Amniotic stem cell (primary cell): ENCODE measurements at places on chromosomes 4 and X.

- no peak for DNase-seq
Measured at GRCh38 chr4:108850219-108850649, 87.4 kb upstream of the ETNPPL start.

DNA sequence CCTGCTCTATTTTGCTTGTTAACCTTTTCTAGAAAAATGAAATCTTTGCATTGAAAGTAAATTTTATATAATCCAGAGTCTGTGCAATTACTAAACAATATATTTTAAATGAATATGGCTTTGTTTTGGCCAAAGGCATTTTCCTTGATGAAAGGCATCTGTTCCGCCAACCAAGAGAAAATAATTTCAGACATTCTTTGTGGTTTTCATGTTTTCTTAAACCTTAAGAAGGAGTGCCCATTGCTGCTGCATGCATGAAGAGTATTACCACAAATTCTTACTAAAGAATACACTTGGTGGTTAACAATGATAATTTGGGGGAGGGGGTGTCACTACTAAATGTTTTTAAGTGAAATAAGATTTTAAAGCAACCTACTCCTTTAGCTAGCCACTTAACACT is 2.7 kb upstream of the PDGFC start:
- DNase-seq = peak; percentile 41

- no peak for DNase-seq
Measured at GRCh38 chr4:39102297-39102696, 40.3 kb downstream of the KLHL5 start.

DNA sequence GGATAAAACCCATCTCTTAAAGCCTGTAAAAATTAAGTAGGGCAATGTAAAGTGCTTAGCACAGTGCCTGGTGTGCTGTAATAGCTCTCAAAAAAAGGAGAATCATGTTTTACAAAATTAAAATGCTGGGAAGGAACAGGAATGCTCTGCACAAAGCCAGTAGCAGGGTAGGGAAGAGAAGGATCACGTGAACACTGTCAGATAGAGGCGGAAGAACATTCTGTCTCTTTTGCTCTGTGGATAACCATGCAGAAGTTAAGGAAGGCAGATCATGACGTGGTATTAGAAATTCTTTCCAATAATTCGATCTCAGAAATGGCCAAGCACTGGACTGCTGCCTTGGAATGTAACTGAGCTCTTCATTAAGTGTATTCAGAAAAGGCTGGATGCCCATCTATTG is 136.2 kb upstream of the PDLIM3 start:
- DNase-seq = no peak

DNA sequence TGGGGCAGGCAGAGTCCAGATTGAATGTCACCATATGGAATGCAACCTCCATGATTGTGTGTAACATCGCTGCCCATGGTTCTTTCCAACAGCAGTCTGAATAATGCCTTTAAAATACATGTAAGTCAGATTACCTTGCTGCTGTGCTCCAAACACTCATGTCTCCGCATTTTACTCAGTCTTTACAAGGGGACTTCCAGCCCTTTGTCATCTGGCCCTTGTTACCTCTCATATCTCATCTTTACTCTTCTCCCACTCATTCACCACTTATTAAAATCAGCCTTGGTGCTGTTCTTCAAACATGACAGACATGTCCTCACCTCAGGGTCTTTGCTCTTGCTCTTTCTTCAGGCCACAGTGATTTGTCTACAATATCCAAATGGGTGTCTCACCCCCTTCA is 200.4 kb upstream of the GYPA start:
- no peak for DNase-seq

DNA sequence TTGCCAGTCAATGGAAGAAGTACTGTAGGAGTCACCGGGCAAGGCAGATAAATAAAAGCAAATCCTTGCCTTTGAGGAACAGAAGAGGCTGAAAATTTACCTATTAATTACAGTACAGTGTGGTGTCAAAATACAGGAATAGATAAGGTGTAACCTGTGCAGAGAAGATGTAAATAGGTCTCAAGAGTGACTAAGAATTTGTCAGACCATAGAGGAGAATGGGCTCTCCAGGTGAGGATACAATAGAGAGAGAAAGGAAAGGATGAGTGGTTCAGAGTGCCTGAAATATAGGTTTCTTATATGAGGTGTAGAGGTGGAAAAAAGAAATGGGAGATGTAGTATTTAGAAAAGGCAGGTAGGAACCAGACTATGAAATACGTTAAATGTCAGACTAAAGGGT is 801 bp upstream of the ZC4H2 start:
- DNase-seq = no peak

- DNase-seq = no peak
Measured at GRCh38 chrX:134460862-134461220, 876 bp downstream of the HPRT1 start.

GRCh38 chr4:1315306-1315705 is 25.6 kb downstream of the MAEA start:
- no peak for DNase-seq

DNA sequence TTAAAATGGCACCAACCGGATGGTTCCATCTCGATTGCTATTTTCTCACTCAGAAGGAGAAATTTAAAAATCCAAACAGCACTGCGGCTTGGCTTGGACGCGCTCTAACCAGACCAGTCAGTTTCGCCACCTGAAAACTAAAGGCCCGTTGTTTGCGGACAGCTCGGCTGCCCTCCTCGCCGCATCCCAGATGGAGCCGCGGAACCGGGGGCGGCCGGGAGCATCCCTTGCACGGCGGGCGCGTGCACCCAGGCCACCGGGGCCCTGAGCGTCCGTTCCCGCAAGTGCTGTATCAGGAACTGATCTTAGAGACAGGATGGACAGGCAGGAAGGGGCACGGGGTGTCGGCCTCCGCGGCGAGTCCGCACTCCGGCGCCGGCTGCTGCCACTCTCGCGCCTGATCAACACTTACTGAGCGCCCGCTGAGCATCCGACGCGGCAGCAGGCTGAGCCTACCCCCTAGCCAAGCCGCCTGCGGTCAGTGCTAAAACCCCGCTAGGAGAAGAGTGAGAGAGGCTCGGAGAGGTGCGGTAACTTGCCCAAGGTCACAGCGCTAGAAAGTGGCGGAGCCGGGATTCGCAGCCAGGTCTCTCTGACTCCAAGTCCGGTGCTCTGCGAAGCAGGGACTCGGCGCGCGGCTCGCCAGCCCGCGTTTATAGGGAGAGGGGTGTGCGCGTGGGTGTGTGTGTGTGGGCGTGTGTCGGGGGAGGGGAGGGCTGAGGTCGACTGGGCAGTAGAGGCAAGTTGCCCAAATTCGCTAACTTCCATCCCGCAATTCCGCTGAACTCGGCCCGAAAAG is at the start of gene CITED1:
TSS of gene CITED1 (minus strand) at position 629 of the 799 bp plus-strand sequence. CDS start 3,045 bp downstream, outside the sequence.
- DNase-seq = no peak

- peak; percentile 3 for DNase-seq
Measured at GRCh38 chrX:38664285-38664684, 102.9 kb downstream of the TSPAN7 start.

DNA sequence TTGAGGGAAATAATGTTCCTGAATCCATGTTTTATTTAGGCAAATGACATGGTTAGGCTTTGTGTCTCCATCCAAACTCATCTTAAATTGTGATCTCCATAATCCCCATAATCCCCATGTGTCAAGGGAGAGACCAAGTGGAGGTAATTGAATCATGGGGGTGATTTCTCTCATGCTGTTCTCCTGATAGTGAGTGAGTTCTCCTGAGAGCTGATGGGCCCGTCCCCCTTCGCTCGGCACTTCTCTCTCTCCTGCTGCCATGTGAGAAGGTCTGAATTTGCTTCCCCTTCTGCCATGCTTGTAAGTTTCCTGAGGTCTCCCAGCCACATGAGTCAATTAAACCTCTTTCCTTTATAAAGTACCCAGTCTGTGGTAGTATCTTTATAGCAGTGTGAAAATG is 563.0 kb upstream of the NR3C2 start:
- DNase-seq = no peak

DNA sequence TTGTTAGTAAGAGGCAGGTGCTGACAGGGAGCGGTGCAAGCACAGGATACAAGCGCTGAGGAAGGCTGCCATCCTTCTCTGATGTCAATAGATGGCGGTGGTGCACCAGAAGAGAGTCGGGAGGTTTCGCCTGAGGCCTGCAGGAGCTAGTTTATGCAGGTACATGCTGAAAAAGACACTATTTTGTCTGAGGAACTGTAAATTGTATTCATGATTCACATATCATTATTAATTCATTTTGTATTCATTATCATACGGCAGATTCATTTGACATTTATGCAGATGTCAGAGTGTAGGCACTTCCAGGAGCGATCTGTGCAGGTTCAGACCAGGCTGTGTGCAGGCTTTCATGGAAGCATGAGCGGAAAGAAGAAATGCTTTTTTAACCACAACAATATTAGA is 824.0 kb downstream of the STIM2 start:
- peak; percentile 65 for DNase-seq

GRCh38 chrX:56995271-56995994 is at the start of gene SPIN3:
TSS of gene SPIN3 (minus strand) at chrX:56995541. CDS start at chrX:56994947, 594 bp downstream.
- DNase-seq = peak; percentile 5

- DNase-seq = no peak
Measured at GRCh38 chr4:149630064-149630463, 185.6 kb downstream of the IQCM start.

DNA sequence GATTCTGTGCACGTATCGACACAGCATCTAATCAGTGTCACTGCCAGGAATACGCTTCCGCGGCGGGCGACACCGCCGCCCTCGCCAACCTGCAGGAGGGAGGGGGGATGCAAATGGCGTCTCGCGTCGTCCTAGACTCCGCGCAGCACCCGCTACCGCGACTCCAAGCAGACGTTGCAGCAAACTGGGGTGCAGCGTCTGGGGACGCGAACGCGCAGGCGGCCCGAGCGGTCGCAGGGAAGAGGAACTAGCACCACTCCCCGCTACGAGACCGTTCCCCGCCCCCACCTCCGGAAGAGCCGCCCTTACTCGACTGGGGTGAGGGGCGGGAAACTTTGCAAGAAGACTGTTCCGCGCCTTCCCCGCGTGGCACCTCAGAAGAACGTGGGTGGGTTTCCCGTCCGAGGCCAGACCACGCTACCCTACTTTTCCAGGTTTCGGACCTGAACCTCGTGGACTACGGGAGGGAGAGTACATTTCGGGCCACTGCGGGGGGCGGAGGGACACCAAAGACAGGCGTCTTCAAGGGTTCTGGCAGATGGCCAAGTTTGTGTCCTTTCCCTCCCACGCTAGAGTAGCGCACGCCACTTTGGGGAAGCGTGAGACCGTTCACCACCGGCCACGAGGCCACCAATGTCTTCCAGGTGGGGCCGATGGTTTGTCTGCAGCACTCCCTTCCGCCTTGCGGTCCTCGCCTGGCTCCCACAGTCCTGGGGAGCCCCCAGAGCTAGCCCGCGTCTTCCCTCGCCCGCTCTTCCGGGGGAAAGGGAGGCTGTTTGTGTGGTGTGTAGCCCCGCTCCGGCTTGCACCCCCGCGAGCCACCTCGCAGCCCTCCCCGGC is 78.0 kb upstream of the BCOR start:
- no peak for DNase-seq

- no peak for DNase-seq
Measured at GRCh38 chr4:111027526-111027925, 404.6 kb upstream of the PITX2 start.

GRCh38 chr4:32117693-32118092 is 1397.5 kb downstream of the PCDH7 start:
- no peak for DNase-seq

- no peak for DNase-seq
Measured at GRCh38 chr4:101953949-101954348, 163.4 kb downstream of the BANK1 start.

- DNase-seq = no peak
Measured at GRCh38 chr4:114043116-114043515, 63.7 kb upstream of the ARSJ start.

DNA sequence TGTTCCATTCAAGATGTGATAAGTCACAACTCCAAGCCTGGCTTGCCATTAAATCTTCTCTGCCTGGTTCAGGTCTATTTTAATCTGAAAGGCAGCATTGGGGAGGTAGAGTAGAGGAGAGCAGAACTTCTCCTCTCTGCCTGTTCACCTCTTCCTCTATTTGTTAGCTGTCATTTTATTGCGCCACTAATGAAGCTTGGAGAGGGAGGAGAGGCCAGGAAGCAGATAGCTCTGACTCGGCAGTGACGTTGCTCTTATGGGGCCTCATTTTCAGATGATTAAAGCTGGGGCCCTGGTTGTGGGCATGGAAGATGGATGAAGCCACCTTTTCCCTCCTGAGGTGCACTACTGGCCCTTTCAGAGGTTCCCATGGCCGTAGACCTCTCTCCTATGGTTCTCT is 207.3 kb downstream of the MID1IP1 start:
- DNase-seq = no peak

DNA sequence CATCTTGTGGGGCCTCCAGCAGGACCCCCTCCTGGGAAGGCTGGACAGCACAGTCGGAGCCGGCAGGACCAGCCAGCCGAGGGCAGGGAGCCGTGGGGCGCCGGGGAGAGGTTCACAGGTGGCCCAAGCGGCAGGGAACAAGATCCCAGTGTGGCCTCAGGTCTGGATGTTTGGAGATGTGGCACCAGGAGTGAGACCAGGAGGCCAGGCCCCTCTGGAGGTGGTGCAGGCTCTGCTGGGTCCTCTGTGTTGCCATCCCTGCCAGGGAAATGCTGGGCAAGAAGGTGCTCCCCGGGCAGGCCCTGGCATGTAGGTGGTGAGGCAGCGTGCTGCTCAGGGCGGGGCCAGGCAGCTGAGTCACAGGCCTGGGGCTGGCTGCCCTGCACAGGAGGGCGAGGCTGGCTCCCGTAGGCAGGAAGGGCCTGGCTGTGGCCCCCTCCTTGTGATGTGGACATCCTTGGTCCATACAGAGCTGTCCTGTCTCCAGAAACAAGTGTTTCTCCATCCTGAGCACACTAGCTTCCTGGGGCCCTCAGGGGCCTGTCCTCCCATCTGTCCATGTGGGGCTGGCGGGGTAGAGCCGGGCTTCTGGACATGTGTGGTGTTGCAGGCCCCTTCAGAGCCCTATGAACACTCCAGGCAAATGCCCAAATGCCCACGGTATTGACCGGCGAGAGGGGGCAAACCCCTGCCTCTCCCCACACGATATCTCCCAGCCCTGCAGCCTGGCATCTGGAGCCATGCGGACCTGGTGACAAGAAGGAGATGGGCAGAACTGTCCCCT is 4.8 kb upstream of the HGFAC start:
- peak; percentile 22 for DNase-seq

DNA sequence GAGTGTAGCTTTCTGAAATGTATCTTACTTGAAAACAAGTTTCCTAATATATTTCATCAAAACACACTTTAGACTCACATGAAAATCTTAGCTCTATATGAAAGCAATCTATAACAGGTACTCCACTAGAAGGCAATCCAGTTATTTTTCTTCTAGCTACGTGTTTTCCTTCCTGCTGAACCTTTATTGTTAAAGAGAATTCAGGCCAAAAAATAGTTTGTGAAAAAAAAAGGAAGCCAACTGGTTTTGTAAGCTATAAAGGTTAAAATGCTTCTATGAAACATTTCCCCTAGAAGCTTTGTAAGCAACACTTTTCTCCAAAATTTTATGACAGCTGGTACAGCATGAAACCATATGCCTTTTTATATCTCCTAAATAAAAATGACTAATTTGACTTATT is 304.7 kb upstream of the DIAPH2 start:
- DNase-seq = no peak

- no peak for DNase-seq
Measured at GRCh38 chrX:69028006-69028760, 137.1 kb downstream of the PJA1 start.

GRCh38 chr4:153809916-153810810 is 21.3 kb upstream of the SFRP2 start:
- DNase-seq = no peak

- DNase-seq = no peak
Measured at GRCh38 chrX:769796-770195, 139.2 kb downstream of the SHOX start.

GRCh38 chr4:128832243-128832625 is 22.7 kb downstream of the JADE1 start:
- no peak for DNase-seq

GRCh38 chrX:30865015-30865414 is 24.0 kb downstream of the TAB3 start:
- DNase-seq = no peak
